ENCODE measurements at places on chromosomes 1 and 21.

DNA sequence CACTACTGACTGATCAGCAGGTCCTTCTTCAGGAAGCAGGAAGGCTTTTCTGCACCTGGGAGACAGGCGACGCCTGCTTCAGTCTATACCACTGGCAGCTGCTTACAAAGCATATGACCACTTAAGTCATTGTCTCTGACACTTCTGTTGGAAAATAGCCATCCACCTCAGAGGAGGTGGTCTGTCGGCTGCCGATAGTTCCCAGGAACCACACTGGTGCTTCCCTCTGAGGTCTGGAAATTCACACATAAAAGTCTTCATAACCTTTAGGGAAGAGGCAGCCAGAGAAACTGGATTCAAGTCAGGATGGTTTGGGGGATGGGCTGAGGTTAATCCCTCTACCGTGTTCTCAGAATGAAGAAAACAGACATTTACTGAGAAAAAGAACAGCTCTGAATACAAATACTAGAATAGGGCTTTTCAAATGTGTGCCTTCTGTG is 15.6 kb upstream of the SRP9 start:
- no peak for DNase-seq

DNA sequence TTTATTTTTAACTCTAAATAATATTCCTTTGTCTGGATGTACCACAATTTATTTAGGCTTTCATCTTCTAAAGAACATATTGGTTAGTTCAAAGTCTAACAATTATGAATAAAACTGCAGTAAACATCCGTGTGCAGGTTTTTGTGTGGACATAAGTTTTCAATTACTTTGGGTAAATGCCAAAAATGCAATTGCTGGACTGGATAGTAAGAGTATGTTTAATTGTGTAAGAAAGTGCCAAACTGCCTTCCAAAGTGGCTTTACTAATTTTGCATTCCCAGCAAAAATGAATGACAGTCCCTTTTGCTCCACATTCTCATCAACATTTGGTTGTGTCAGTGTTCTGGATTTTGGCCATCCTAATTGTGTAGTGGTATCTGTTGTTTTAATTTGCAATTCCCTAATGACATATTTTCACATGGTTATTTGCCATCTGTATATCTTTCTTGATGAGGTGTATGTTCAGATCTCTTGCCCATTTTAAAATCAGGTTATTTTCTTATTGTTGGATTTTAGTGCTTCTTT is 113.8 kb downstream of the DPYD start:
- DNase-seq: no peak

GRCh38 chr21:38729754-38730379 is 75.9 kb upstream of the ETS2 start:
- no peak for DNase-seq

DNA sequence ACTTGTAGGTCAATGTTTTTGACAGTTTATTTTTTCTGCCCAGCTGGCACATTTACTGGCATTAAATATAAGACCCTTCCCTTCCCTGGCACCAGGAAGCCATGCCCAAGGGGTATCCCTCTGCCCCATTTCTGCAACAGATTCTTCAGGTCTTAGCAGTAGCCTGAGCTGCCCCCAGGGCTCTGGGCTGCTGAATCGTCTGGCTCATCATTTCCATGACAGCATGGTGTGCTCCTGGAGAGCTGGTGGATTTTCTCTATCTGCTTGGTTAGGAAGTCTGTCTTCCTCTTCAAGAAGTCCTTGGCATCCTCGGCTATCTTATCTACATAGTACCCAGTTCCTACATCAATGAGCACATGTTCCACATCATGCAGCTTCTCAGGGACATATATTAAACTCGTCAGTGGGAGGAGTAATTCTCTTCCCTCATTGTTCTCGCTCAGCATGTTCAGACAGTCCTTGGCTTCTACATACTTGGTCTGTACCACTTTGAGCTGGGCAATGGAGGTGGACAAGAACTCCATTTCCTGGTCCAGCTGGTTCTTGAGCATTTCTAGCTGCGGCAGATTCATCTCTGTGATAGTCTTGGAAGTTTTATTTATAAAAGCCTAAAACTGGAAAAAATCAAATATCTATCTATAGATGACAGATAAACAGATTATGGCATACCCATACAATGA is 23.5 kb downstream of the MIA3 start:
- DNase-seq: no peak

DNA sequence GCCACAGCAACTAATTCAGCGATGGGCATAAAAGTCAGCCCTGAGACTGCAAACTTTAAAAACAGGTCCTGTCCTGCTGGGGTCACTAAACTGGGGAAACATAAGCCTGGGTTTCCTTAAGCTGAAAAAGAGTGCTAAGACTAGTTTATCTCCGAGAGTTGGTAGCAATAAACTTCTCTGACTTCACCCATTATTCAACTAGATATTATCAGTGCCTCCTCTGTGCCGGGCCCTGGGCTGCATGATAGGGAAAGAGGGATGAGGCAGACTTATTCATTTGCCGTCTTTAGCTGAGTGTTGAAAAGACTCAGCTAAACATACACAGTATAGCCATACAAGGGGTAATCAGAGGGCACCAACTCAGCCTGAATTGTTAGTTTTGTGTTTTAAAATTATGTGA is 33.0 kb downstream of the AK2 start:
- no peak for DNase-seq

GRCh38 chr1:23168445-23169194 is at the start of gene LUZP1:
Gene LUZP1, minus strand, starts transcription at chr1:23168856.
- DNase-seq: peak; percentile 76

DNA sequence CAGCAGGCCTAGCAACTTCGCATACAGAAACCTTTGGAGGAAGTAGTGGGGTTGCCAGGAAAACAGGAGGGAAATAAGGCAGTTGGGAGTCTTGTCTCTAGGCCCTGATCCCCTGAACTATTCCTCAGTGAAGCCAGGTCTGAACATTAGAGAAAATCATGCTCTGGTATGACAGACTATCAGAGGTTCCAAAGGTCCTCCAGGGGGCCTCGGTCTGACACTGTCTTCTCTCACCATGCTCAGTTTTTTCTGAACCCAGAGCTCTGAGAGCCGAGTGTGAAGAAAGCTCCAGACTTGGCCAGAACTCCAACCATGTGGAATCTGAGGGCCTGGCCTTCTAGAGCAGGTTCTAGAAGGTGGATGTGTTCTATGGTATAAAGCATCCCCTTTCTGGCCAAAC is 4.0 kb downstream of the TOMM40L start:
- DNase-seq: no peak

- no peak for DNase-seq
These were observed 1.1 kb upstream of the SLC2A5 start for GRCh38 chr1:9070486-9070885.

- DNase-seq: no peak
These were observed 8.5 kb upstream of the MTMR11 start for GRCh38 chr1:149945206-149945605.

GRCh38 chr1:147794570-147794969 is 34.2 kb upstream of the GJA5 start:
- no peak for DNase-seq

DNA sequence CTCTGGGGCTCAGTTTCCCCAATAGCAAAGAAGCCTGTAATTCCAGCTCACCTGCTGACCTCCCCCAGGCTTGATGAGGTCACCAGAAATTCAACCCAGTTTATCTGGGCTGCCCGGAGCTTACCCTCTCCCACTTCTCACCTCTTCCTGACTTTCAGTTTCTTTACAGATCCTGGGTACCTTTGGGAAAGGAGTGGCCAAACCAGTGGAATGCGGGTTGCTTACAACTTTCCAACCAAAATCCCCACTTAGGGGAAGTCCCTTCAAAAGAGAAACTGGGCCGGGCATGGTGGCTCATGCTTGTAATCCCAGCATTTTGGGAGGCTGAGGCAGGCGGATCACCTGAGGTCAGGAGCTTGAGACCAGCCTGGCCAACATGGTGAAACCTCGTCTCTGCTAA is 5.9 kb upstream of the MARCKSL1 start:
- no peak for DNase-seq

- no peak for DNase-seq
These were observed 82.5 kb upstream of the CAMK1G start for GRCh38 chr1:209500993-209501392.

DNA sequence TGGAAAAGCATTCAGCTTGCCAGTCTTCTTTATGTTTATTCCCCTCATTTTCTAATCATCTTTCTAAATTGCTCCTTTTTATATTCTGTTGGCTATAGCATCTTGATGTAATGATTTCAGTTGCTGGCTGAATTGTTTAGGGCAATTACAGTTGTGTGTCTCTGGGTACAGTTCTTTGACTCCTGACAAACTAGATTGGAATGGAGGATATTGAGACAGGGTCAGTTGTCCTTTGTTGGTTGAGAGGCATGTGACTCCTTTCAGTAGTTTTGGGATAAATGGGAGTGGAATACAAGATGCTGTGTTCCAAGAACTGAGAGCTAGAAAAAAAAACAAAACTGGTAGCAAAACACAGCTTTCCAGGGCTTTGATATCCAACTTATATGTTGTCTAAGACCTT is 1.5 kb downstream of the CENPF start:
- DNase-seq: no peak

- no peak for DNase-seq
These were observed 22.2 kb upstream of the ZNF362 start for GRCh38 chr1:33234131-33234530.

GRCh38 chr1:80384083-80384830 is 1377.7 kb upstream of the ADGRL4 start:
- DNase-seq: no peak

- no peak for DNase-seq
These were observed 53.1 kb upstream of the LBR start for GRCh38 chr1:225480825-225481434.

GRCh38 chr1:110151175-110151669 is 928 bp downstream of the SLC6A17 start:
- no peak for DNase-seq

DNA sequence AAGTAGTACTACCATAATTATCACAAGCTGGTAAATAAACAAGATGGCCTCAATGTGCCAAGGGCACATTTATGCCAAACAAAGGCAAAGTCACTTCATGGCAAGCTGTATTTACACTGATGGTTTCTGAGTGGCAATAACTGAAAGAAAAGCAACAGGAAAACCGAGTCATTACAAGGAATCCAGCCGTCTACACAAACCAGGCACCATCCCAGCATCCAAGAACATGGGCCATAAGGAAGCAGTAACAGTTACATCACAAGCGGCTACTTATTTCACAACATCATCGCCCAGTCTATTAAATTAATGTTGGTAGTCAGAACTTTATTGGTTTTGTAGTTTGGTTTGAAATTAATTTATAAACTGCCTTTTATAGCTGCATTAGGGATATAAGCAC is 214.2 kb downstream of the RERE start:
- DNase-seq: no peak

Measured in stimulated activated CD4-positive, alpha-beta T cell treated with anti-CD3 and anti-CD28 coated beads, Interleukin-15, amount 100 ng/mL, for 1 hour (primary cell).